ENCODE measurements at places on chromosomes 2 and 18.
A peak's percentile ranks its signal among the peaks of the same experiment; 100 is the strongest.

GRCh38 chr18:25055076-25055475 lies 296.9 kb downstream of the ZNF521 start:
- no peak for DNase-seq

GRCh38 chr2:224354632-224355211 lies 47.2 kb downstream of the FAM124B start:
- DNase-seq = no peak

- no peak for DNase-seq
These were observed 85.5 kb upstream of the MAP4K4 start for GRCh38 chr2:101612019-101612418.

- DNase-seq = no peak
These were observed 464.5 kb upstream of the CHAC2 start for GRCh38 chr2:53303012-53303578.

GRCh38 chr2:170214309-170214948 lies 36.5 kb downstream of the MYO3B start:
- no peak for DNase-seq

GRCh38 chr2:96245609-96246390 lies 20.0 kb downstream of the TMEM127 start:
- no peak for DNase-seq

DNA sequence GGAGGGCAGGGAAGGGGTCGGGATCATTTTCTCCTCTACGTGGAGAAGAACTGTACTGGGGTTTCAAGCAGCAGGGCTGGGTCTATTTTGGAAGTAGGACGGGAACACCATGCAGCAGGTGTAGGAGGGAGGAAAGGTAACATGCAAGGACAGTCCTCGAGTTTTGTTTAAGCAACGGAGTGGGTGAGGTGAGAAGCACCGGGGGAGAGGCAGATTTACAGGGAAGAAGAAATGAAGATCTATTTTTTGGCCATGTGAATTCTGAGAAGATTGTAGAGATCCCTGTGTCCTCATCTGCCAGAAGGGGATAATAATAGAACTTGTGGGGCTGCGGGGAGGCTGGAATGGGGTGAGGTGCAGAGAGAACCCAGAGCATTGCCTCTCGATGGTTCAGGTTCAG lies 85.6 kb downstream of the INPP5D start:
- DNase-seq = no peak

DNA sequence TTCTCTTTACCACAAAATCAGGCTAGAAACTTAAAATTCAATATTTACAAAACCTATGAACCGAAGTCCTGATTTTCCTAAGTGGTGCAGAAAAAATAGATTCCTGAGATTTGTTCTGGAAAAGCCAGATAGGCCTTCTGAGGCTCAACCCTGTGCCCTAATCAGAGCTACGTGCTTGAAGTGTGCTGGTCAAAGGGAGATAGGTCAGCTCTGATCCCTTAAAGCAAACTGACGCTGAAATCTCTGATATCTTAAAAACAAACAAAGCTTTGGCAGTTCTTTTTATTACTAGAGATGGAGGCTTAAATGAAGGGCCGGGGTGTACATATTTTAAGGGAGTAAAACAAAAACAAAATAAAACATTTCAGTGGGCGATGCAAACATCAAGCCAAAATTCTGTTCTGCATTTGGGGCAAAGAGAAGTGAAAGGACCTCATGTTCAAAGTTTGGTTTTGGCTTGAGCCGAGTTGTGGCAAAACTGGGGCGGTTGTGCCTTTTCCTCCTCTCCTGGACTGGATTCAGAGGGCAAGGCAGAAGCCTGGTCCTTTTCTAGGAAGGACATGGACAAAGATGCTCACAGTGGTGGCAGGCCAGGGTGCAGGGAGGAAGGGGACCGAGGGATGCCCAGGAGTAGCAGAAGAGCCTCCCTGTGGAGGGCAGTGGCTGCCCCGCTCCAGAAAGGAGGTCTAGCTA lies 295.0 kb downstream of the CDCA7 start:
- DNase-seq = no peak

- DNase-seq = no peak
These were observed 28.7 kb downstream of the DNAH6 start for GRCh38 chr2:84545005-84545404.

- no peak for DNase-seq
These were observed 42.9 kb upstream of the TUBA3E start for GRCh38 chr2:130241041-130241707.

DNA sequence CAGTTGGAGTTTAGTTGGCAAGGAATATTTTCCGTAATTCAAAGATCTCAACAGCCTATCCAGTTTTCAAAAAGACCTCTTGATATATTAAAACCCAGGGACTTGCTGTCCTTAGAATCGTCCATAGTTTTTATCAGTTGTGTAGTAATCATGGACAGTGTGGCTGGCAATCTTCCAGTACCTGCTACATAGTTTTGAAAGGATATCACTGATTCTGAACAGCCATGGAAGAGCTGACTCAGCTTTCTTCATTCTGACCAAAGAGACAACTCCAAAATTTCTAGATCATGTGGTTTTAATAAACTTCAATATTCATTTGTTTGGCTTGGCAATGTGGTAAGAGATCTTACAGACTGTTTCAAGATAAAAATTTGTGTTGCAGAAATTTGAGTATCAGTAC lies 616.7 kb downstream of the TDRD15 start:
- DNase-seq = no peak

DNA sequence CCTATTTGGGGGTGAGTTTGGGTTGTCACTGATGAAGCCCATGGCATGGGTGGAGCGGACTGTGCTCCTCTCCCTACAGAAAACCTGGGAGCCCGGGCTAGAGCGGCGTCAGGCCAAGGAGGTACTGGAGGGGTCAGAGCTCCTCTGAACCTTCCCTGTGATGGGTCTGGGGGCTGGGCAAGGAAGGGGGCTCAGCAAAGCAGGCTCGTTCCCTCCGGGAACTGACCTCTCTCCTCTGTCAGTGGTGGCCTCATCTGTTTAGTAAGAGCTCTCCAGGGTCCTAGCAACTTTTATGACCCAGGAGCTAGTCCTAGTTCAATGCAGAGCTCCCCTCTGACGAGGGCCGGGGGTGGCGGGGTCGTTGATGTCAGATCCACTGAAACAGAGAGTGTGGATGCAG lies 62.4 kb upstream of the OTOF start:
- no peak for DNase-seq

DNA sequence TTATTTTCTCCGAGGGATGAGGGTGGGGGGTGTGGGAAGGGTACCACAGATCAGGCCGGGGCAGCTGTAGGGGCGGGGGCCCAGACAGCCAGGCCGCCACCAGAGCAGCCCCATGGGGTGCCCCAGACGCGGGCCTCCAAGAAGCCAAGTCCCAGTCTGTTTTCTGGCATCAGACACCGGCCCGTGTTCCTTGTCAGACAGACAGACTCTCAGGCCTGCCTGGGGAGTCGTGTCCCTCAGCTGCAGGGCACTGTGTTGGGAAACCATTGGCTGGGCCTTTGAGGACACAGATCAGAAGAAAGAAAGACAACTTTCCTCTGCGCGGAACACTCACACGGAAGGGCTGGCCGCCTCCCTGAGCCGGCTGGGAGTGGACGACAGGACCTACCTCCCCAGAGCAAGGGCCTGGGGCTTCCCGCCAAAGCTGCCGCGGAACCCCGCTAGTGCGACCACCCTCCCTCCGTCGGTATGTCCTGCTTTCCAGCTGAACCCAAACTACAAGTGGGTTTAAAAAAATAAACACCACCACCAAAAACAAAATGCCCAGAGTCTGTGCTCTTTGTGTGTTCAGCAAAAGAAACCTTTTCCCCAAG lies 88.0 kb downstream of the SMAD7 start:
- DNase-seq = no peak

DNA sequence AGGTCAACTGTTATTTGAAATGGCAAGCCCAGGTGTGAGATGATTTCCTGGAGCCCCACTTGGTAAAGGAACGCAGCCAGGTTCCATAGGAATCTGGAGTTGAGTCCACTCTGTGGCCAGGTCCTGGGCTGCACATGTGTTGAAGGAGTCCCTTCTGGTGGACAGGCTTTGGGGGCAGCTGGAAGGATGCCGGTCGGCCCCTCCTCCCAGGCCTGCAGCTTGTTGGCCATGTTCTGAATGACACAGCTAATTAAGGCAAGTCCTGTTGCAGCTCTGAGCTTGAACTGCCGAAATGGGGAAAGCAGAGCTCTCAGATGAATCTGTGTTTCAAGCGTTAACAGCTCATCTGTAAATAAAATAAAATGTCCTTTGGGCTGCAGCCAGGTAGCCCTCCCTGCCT lies 23.8 kb downstream of the EN1 start:
- no peak for DNase-seq

DNA sequence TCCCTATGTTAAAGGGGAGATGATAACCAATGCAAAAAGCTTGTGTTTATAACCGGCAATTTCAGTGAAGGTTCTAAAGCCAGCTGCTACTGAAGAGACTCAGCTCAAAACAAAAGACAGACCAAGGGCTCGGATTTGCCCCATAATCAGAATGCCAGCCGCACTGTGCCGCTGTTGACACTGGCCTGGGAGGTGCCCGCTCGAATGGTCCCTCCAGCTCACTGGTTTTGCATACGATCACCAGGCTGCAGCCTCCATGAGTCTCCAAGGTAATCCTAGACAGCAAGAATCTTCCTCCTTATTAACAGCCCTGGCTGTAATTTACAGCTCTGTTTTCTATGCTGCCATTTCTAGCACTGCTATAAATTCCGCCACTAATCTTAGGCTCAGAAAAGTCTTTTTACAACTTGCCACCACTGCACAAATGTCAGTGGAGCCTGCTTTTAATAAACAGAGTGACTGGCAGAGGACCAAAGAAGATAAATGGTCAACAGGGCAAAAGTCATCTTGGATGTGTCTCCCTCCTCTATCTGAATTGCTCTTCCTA lies 155.7 kb upstream of the SH3BP4 start:
- DNase-seq = peak; percentile 24

GRCh38 chr18:6782861-6783260 lies 53.3 kb downstream of the ARHGAP28 start:
- no peak for DNase-seq

GRCh38 chr2:207813221-207813916 lies 43.7 kb upstream of the FZD5 start:
- peak; percentile 81 for DNase-seq

DNA sequence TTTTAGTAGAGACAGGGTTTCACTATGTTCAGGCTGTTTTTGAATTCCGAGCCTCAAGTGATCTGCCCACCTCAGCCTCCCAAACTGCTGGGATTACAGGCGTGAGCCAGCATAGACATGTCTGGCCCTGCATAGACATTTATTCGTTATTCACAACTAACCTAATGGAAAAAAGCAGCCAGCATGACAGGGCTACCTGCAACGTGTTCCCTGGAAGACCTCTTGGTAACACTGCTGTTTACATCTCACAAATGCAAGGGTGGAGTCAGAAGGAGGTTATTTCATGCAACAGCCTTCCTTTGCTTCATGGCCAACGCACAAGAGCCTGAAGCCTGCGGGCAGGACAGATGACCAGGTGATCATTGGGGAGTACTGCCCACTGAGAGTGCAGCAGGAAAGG lies 9.2 kb downstream of the SERPINE2 start:
- DNase-seq = no peak

- DNase-seq = no peak
These were observed 169.6 kb upstream of the BOD1L2 start for GRCh38 chr18:56977309-56977708.

DNA sequence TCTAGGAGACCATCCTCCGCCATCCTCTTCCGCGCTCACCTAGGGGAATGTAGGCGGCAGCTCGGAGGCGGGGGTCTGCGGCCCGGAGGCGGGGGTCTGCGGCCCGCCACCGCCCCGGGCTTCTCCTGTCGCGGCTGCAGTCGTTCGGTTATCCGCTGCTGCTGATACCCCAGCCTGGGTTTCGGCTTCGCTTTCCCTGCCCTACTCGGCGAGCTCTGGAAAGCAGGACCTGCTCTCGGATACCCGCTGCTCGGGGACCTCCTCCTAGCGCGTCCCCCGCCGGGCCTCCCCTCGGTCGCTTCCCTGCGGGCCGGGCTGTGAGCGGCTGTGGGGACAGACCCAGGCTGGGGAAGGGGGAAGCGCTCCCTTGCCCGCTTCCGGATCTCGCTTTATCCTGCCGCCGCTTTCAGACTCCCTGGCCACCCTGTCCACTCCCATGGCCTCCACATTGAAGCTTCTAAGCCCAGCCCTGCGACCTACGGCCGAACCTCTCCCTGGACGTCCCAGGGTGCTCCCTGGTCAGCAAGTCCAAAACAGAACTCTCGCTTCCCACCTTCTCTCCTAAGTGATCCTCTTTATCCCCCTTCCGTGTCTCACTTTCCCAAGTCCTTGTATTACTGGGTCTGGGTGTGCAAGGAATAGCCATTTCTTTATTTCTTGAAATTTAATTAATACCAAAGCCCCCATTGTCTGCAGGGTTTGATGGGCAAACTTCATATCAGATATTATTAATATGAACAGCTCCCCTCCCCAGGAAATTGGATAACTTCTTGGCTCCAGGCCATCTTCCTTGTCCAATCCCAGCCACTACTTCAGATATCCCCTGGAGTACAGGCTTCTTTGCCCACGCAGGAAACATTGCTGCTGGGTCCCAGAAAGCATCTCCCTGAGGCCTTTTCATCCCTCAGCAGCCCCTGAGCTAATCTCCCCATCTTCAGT lies 769 bp downstream of the FKBP1B start:
- no peak for DNase-seq

- DNase-seq = no peak
These were observed 33.4 kb upstream of the DYSF start for GRCh38 chr2:71419976-71420375.

DNA sequence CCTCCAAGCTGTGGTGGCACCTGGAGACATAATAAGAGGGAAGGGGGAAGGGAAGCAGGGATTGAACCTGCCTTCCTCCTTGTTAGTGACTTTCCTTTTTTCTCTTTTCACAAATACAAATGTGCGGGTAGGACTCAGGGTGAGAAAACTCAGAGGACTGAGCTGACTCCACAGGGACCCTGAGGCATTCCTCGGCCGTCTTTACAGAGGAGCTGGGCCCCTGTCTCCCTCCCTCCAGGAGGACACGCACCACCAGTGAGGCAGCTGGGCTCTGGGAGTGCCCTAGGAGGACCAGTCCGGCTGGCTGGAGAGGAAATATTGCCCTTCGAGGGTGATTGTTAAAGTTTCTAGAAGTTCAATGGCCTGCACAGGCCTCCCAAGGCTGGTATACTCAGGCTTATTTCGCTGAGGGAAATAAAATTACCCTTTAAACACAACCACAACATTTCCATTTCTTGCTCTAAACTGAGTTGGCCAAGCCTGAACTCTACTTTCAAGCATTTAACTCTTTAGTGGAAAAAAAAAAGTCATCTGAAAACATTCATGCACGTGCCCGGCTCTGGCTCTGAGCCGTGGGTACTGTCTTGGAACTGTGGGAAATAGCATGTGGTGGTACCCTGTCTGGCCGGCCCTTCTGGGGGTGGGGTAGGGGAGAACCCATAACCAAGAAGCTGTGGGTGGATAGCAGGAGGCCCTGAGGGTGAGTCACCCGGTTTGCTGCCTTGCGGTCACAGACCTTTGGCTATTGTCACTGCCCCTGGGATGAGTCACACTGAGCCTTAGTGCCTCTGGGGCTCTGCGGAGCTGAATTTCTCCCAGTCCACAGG lies 116.0 kb downstream of the COPS8 start:
- no peak for DNase-seq

- DNase-seq = no peak
These were observed 10.7 kb upstream of the FAHD2A start for GRCh38 chr2:95391641-95392310.

GRCh38 chr2:138275292-138275690 lies 226.3 kb upstream of the SPOPL start:
- no peak for DNase-seq

- DNase-seq = no peak
These were observed 145.4 kb downstream of the DCDC2C start for GRCh38 chr2:3848776-3849175.
